Substantia nigra (tissue), 51 donors: ENCODE measurements at places on chromosomes 1 and 21.

DNA sequence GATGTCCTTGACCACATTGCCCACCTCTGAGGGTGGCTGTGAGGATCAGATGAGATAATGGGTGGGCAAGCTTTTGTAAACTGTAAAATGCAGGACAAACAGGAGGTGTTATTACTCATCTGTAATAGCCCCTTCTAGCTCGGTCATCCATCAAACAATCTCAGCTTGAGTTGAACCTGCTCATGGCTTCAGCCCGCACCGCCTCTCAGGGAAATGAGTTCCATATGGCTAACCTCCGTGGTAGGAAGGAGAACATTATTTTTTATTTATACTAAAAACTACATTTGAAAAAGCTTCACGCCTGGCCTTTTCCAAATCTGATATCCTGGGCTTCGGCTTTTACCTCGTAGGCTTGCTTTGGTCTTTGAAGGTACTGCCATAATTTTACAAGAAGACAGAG lies 116.2 kb upstream of the USP24 start:
- DNase-seq = no peak

GRCh38 chr1:64000021-64000420 lies 203.4 kb upstream of the UBE2U start:
- DNase-seq = no peak

- DNase-seq = peak; percentile 24
Observed at GRCh38 chr21:33374450-33375096, 28.6 kb upstream of the IFNGR2 start.

GRCh38 chr1:215007880-215008279 lies 74.7 kb upstream of the KCNK2 start:
- DNase-seq = no peak

- DNase-seq = no peak
Observed at GRCh38 chr1:3923378-3924185, 23.5 kb upstream of the C1orf174 start.

GRCh38 chr1:218636548-218636947 lies 291.4 kb downstream of the TGFB2 start:
- DNase-seq = no peak

DNA sequence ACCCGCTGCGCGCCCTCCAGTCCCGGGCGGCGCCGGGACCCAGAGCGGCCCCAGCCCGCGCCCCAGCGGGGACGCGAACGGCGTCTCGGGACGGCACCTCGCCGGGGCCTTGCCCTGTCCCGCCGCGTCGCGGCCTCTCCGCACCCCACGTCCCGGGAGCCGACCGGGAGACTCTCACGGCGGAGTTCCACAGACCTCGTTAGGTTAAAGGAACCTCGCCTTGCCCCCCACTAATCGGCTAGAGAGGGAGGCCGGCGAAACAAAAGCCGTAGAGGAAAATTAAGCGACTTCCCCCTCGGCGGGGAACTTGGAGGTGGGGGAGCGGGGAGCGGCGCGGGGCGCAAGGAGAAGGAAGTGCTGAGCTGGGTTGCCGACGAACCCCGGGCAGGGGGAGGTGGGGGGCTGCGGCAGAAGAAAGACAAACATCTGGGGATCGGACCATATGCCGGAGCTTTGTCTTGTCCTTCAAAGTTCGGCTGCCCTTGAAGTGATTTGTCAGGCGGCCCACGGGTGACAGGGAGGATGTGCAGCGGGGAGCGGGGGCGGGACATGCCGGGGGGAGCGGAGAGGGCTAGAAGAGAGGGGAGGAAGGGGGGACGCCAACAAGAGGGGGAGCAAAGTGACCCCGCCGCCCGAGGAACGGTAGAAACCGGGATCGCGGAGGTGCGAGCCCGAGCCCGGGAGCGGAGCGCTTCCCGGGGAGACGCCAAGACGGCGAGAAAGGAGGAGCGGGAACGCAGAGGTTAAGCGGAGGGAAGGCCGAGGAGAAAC lies 120.0 kb upstream of the RRP15 start:
- DNase-seq = no peak

DNA sequence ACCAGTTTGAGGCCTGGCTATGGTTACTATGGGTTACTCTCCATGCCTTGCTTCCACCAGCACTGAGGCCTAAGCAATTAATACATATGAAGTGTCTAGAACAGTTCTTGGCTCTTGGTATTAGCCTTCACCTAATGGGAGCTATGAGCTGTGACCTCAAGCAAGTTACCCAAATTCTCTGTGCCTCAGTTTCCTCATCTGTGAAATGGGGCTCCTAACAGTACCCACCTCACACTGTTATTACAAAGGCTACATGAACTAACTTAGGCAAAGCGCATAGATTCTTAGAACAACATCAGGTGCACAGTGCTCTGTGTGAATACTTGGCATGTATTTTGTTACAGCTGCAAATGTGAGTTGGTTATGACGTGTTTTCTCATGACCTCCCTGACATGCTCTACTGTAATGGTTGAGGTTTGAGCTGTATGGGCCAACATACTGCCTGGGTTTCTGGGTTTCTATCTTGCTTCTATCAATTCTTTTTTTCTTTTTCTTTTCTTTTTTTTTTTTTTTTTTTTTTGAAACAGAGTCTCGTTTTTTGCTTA lies 26.5 kb downstream of the CDCP2 start:
- DNase-seq = no peak

DNA sequence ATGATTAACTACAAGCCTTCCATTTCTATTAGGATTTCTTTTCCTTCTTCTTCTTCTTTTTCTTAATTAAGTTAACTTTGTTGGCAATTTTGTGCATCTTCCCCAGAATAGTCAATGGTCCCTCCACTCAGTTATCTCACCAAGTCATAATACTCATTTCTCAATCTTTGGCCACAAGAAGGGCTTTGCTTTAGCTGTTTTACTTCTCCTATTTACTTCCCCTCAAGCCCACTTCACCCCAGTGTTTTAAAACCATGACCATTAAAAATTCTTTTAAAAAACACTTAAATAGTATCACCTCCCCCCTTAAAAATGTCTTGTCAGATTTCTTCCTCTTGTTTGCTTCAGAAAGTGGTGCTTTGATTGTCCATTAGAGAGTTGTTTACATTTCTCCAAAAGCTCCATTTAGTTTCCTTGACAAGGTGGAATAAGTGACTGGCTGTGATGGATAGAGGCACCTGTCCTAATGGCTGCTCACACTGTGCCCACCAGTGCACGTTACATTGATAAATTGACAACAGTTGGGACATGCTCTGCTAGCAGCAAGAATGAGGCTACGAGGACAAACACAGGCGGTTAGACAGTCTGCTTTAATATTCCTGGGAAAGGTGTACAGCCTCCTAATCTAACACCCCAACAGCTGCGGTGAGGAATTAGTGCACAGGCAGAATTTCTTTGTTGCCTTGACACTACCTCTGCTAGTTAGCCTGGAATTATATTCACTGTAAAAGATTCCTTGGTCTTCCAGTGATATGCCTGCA lies 354.7 kb downstream of the LMO4 start:
- no peak for DNase-seq

- DNase-seq = no peak
Observed at GRCh38 chr1:104322131-104322530, 572.4 kb downstream of the AMY1C start.

DNA sequence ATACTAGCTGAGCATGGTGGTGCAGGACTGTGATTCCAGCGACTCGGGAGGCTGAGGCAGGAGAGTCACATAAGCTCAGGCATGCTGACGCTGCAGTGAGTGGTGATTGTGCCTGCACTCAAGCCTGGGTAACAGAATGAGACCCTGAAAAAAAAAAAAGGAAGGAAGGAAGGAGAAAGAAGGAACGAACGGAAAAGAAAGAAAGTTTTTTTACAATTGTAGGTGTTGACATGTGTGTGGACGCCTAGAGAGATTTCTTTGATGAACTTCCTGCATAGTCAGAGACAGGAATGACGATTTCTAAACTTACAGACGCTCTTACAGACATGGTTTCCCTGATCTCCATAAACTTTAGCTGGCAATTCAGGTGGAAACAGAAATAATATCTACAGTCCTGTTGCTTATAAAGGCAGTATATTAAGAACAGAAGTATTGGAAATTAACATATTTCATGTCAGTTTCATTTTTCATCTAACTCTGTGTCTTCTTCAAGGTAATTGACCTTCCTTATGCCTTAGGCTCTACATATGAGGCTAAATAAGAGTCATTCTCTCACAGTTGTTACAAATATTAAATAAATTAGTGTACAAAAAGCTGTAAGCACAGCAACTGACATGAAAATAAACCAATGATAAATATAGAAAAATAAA lies 4.1 kb downstream of the SAMSN1 start:
- no peak for DNase-seq

DNA sequence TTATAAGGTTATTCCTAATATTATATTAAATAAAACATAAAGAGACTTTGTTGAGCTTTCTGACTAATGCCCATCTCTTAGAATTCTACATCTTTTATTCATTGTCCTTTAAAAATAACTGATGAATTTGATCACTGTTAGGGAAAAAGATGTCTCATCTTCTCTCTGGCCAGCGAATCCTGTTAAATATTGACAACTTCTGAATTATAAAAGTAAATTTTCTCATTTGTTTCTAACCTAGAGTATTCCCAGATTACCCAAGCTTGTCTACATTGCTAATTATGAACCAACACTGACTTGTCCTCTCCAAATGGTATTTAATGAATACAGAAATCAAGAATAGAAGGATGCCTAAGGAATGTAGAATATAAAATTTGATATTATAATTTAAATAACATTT lies 24.8 kb upstream of the KCTD3 start:
- DNase-seq = no peak

DNA sequence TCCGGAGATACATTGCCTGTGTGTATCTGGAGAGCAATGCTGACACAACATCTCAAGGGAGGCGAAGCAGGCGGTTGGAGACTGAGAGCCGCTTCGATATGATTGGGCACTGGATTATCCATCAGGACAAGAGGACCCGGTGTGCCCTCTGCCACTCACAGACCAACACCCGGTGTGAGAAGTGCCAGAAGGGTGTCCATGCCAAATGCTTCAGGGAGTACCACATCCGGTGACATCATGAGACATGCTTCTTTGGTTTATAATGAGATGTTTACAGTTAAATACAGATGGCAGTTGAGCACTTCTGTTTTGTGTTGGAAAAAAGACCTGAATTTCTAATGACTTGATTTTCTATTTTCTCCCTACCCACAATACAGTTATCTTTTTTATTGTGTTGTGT lies 12.1 kb downstream of the PGBD2 start:
- no peak for DNase-seq

DNA sequence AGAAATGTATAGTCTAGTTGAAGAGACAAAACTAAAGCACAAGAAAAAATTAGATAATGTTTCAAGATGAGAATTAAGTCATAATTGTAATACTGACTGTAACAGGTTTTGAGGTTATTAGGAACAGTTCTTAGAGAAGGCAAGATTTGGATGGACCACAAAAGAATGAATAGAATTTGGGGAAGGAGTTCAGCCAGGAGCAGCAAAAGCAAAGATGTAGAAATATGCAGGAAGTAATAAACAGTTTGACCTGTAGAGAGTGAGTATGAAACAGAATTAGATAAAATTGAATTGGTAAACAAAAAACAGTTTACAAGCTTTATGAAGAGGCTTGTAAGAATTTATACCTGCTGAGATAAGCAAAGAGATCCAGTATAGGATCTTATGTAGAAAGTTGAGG lies 16.3 kb downstream of the VPS45 start:
- DNase-seq = no peak

DNA sequence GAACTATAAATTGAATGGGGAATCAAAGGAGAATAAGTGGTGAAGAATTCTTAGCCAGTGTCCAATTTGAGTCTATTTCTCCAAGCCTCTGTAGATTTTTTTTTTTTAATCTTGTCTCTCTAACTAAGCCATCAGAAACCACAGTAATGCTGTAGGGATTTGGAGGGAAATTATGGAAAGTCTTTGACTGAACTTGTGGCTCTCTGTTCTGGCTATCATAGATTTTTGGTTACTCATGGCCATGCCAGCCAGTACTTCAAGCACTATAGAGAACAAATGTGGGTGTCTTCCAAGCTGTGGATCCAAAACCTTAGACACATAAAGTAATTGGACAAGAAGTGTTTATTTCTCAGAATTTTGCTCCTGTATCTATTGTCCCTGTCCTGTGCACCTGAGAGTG lies 147.9 kb downstream of the LRRC40 start:
- no peak for DNase-seq

DNA sequence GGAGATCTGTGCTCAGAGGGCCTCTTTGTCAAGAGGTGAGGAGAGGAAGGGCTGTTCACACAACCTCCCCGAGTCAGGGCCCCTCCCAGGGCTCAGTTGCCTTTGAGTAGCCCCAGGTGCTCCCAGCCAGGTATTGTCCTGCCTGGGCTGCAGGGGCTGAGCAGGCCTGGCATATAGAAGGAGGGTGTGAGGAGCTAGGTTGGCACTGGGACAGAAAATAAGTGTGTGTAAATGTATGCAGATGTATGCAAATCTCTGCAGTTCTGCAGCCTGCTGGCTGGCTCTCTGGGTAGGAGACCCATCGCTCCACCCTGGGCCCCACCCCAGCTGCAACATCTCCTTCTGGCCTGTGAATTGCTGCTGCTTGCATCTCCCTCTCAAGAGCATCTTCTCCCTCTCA lies 52.4 kb downstream of the NAV1 start:
- DNase-seq = no peak

- DNase-seq = no peak
Observed at GRCh38 chr1:245546875-245547274, 392.1 kb downstream of the KIF26B start.

- no peak for DNase-seq
Observed at GRCh38 chr1:31013187-31013864, 52.2 kb downstream of the PUM1 start.

- DNase-seq = no peak
Observed at GRCh38 chr1:77303387-77303786, 21.6 kb downstream of the AK5 start.

DNA sequence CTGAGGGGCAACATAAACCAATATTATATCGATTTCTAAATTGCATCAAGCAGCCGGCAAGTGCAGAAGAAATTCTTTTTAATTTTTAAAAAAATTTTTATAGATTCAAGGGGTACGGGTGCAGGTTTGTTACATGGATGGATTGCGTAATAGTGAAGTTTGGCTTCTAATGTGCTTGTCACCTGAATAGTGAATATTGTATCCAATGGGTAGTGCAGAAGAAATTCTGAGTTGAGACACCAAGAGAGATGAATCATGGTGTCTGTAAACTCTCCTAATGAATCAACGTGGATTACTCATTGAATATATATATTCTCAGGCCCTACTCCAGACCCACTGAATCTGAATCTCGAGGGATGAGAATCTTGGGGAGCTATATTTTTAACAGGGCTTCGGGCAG lies 253.7 kb upstream of the FOXD3 start:
- DNase-seq = no peak
